ENCODE measurements at places on chromosomes 11 and 22.

DNA sequence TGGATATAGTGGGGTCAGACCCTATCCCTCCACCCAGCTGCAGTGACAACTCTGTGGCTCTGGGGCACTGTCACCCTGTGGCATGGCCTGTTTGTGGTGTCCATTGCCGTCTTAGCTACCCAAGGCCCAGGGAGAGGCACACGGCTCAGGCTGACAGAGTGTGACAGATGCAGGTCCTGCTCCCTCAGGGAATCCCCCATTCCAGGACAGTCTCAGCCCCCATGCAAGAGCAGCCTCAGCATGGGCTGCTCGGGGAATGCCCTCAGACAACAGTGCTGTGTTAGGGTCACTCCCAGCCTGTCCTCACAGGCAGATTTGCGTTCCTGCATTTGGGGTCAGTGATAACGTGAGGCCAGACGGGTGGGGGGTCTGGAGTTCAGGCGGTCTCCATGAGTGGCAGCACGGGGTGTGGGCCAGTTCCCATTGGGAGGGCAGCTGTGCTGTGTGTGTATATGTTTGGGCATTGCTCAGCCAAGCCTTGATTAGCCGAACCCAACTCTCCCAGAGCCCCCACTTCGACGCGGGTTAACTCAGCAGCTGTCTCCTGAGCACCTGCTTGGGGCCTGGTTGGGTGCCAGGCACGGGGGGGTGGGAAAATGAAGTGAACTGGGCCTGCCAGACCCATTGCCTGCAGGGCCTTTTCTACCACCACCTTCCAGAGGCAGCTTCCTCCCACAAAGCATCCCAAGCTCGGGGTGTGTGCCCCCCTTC is 5.3 kb upstream of the KCNQ1OT1 start:
- no peak for DNase-seq

GRCh38 chr11:23725752-23726151 is 771.1 kb upstream of the LUZP2 start:
- DNase-seq, result no peak

- no peak for DNase-seq
These were observed 6.6 kb upstream of the RPS6KA4 start for GRCh38 chr11:64352099-64352994.

GRCh38 chr11:78641541-78641940 is 66.9 kb upstream of the NARS2 start:
- DNase-seq, result no peak

DNA sequence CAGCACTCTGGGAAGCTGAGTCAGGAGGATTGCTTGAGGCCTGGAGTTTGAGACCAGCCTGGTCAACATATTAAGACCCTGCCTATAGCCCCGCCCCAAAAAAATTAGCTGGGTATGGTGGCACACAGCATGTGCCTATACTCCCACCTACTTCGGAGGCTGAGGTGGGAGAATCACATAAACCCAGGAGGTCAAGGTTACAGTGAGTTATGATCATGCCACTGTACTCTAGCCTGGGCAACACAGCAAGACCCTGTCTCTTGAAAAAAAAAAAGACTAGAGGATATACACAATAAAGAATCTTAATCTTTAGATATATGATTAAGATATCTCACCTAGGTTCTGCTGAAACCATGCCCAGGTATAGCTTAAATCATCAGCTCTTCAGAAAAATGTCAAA is 136.7 kb downstream of the APOL5 start:
- DNase-seq, result no peak

DNA sequence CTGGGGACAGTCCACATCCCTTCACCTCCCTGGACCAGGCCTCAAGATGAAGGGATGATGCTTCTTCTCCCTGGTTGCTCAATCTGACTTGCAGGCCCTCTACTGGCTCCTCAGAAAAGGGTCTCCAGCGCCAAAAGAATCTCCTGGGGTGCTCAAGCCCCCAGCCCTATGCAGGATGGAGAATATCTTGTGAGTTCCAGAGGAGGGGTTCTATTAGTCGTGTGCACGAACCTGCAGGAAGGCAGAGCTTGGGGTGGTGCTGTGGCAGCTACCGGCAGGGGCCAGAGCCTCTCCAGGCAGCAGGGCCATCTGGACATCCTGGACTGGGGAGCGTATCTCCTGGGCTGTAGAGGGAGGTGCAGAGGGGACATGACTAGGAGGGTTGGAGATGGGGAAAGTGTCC is 1339.5 kb downstream of the BRD1 start:
- DNase-seq, result no peak

DNA sequence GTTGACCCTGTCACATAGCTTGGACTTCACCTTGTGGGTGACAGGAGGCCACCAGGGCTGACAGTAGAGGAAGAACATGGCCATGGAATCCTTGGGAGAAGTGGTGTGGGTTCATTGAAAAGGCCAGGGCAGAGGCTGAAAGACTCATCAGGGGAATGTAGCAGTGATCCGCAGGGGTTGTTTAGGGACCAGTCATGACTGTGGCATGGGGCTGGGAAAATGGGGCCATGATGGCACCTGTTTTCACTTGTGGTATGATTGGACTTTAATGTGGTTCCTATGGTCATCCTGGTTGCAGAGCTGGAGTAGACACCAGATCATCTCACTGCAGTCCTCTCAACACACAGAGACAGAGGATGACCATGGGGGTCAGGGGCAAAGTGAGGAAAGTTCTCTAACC is 66.7 kb upstream of the MYEOV start:
- DNase-seq, result no peak

- no peak for DNase-seq
These were observed 26.7 kb upstream of the P2RY6 start for GRCh38 chr11:73245461-73245860.

GRCh38 chr22:50700387-50701075 is 27.9 kb downstream of the SHANK3 start:
- no peak for DNase-seq

GRCh38 chr22:32562401-32562800 is 87.8 kb downstream of the FBXO7 start:
- no peak for DNase-seq

DNA sequence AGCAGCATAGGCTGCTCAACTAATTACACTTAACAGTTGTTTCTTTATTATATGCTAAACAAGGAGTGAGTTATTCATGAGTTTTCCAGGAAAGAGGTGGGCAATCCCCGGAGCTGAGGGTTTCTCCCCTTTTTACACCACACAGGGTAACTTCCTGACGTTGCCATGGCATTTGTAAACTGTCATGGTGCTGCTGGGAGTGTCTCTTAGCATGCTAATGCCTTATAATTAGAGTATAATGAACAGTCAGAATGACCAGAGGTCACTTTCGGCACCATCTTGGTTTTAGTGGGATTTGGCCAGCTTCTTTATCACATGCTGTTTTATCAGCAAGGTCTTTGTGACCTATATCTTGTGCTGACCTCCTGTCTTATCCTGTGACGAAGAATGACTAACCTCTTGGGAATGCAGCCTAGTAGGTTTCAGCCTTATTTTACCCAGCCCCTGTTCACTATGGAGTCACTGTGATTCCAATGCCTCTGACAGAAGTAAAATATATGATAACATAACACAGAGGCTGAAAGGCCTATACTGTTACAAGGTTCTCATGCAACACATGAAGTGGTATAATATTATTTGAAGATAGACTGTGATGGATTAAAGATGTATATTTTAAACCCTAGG is 41.3 kb upstream of the RDX start:
- DNase-seq, result peak; percentile 33

GRCh38 chr11:64000026-64000739 is 13.9 kb downstream of the OTUB1 start:
- peak; percentile 76 for DNase-seq

DNA sequence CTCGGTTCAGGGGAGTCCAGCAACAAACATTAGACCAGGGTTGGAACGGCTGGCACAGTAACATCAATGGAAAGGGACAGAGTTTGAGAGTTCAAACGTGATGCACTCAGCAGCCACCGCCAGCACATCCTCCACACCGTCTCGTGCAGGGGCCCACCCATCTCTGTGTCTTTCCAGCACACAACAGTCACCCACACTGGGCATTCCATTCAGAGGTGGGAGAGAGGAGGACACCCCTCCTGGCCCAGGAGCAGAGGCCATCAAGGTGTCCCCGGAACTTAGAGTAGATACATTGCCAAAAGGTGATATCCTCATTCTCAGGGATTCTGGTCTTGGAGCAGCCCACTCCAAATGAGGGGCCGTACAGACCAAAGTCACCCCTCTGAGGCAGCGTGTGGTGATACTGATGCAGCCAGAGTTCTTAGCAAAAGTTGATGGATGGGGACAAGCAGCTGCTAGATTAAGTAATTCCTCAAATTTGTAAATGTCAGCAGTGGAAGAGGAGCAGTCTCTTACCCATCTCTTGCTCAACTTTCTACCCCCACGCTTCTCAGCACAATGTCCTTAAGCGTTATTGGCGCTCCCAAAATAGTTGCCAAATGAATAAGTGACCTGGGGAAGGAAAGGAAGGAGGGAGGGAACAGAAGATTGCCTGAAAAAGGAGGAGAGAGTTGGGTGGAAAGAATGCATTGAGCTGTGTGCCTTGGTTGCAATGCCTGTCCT is 5.5 kb downstream of the SNAP29 start:
- DNase-seq, result no peak

- no peak for DNase-seq
These were observed 2.7 kb upstream of the GAB2 start for GRCh38 chr11:78420255-78420764.

- DNase-seq, result no peak
These were observed at the start of gene MPEG1 for GRCh38 chr11:59212744-59213631. Gene MPEG1, minus strand, starts transcription at chr11:59212927. Its CDS starts 62 bp downstream, at chr11:59212865.

DNA sequence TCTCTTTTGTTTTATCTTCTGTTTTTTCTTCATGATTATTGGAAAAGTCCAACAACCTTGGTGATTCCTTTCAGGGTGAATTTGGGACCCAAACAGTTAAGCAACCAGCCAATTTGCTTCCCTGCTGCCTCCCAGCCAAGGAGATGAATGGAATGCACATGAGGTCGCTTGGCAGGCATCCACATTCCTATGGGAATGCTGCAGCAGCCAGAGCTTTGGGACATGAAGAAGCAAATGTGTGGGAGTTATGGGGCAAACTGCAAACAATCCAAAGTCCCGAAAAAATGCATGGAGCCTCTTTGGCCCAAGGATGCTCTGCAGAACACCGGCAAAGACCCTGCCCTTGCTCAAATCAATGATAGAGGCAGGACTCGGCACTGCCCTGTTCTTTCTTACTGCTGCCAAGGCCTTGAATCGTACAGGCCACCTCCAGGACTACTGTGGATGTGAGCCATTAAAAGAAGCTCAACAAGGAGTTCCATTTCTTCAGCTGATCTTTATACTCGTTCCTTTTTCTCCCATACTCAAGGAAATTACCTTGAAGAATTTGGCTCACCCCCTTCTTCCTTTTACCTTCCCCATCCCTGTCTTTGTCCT is 117.3 kb upstream of the TEAD1 start:
- DNase-seq, result peak; percentile 72

GRCh38 chr22:20994128-20994901 is 7.6 kb downstream of the THAP7 start:
- DNase-seq, result no peak

DNA sequence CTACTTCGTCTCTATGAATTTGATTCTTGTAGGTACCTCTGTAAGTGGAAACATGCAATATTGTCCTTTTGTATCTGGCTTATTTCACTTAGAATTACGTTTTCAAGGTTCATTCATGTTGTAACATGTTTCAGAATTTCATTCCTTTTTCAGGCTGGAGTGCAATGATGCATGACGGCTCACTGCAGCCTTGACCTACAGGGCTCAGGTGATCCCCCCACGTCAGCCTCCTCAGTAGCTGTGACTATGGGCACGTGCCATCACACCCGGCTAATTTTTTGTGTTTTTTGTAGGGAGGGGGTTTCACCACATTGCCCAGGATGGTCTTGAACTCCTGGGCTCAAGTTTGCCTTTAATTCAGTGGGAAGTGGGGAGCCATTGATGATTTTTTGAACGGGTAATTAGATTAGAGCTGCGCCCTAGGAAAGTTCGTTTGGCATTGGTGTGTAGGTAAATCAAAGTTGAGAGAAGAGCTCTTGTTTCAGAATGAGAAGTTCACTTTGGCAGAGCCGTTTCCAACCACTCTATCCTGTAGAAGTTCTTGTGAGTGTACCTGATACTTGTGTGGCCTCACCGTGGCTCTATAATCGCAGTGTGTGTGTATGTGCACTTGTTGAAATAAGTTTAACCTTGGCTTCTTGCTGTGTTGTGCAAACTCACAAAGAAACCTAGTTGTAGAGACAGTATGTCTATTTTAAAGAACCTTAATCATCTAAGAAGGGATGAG is 115.9 kb downstream of the NAV2 start:
- no peak for DNase-seq

GRCh38 chr22:36493690-36494110 is 12.3 kb upstream of the TXN2 start:
- DNase-seq, result no peak

GRCh38 chr11:118106789-118107335 is 20.1 kb upstream of the SMIM35 start:
- DNase-seq, result no peak

GRCh38 chr11:77115181-77115611 is 12.6 kb downstream of the OMP start:
- no peak for DNase-seq

GRCh38 chr22:20671409-20672081 is 102.4 kb upstream of the SERPIND1 start:
- DNase-seq, result no peak

DNA sequence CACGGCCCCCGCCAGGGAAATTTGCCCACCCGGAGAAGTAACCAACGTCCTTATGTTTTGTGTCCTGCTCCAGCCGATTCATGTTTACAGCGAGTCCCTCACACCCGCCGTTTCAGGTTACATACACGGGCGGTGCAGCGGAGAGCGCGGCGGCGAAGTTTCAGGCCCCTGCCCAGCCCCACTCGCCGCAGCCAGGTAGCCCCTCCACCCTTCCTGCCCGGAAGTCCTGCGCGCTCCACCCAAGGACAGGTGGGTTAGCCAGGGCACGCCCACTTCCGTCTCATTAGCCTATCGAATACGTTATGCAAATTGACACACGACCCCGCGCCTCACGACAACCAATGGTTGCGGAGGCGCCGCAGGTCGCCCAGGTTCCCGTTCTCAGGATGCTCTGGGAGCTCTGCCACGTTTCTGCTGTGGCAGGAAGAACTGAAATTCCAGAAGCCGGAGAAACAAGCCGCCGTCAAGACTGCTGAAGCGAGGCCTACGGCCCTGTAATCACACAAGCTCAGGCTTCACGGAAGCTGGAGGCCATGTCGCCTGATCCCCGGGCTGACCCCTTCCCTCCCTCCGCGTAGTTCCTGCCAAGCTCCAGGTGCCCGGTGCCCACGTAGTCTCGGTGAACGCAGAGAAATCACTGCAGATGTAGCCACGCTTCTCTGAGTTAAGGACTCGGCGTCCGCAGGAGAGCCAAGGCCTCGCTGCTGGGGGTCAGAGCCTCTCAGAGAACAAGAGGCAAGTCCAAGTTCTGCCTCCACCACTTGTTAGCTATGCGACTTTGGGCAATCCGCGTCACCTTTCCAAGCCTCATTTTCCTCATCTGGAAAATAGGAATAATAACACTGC is 22.4 kb upstream of the MYH9 start:
- DNase-seq, result peak; percentile 92

Data from NT2/D1 (cell line).